Cardiac fibroblast (primary cell): ENCODE measurements at places on chromosomes 2 and 18.
A peak's percentile ranks its signal among the peaks of the same experiment; 100 is the strongest.

GRCh38 chr2:38540580-38541286 lies 62.0 kb downstream of the HNRNPLL start:
- peak; percentile 16 for DNase-seq

DNA sequence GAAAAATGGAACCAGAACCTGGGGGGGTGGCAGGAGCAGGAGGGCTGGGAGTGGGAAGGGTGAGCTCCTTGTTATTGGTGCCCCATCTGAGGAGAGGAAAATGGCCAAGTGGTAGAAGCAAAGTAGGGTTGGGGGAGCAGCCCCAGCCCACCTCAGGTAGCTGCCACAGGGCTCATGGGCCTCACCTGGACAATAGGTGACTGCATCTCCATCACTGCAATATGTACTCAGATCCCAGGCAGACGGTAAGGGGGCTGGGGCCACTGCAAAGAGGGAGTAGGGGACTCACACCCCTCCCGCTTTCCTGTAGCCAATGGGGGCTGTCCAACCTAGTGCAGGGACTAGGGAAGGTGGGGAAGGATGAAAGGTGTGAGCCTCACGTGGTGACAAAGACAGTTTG lies 4.2 kb downstream of the C2orf81 start:
- no peak for DNase-seq

GRCh38 chr2:173715441-173715840 lies 249.7 kb downstream of the SP3 start:
- DNase-seq, result no peak

DNA sequence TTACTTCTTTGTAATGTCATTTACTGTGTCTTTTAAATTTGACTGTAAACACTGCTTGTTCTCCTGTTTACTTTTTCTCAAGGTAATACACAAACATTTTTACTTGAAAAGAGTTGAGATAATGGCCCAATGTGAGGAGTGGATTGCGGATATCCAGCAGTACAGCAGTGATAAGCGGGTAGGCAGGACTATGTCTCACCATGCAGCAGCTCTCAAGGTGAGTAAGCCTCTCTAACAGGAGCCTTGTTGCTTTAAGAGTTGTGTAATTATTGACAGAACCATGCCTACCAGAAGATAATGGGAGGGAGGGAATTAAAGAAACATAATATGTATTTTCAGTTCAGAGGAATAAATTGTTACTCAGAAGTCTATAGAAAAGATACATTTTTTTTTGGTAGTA lies 16.5 kb upstream of the TTC27 start:
- no peak for DNase-seq

GRCh38 chr2:234204480-234204879 lies 154.0 kb downstream of the SPP2 start:
- DNase-seq, result peak; percentile 5

DNA sequence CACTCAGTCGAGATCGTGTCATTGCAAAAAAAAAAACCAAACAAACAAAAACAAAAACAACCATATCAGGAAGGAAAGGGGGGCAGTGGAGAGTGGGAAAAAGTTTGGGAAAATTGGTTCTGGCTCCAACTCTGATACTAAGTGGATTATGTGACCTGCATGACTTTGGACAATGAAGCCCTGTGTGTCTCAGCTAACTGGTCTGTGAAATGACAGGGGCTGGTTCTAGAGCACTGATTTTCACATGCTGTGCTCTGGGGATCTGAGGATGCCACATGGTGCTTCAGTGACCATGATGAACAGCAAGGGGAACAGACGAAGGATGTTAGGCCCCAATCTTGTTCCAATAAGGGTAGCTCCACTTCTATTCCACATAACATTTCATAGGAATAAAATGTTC lies 157.4 kb upstream of the DNMT3A start:
- no peak for DNase-seq

GRCh38 chr18:9828506-9829396 lies 57.0 kb upstream of the TXNDC2 start:
- no peak for DNase-seq

- DNase-seq, result no peak
Measured at GRCh38 chr2:207370646-207371045, 159.1 kb upstream of the CREB1 start.

- no peak for DNase-seq
Measured at GRCh38 chr18:63005306-63005705, 290.0 kb downstream of the PHLPP1 start.
